ENCODE measurements at places on chromosomes 7 and 10.

DNA sequence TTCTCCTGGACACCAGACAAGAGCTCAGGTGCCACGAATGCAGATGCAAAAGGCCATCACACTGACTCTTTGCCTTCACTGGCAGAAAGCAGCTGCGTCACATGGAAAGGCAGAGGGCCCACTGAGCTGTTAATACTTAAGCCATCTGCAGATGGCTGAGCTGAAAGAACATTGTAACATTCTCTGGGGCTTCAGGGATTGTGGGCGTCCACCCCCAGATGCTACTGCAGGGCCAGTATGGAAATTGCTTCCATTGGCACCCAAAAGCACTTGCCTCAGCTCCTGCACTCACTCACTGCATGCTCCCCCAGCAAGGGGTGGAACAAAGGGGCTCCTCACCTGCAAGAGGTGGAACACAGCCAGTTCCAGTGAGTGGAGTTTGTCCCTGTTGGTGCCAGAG, 1264.6 kb downstream of the REEP3 start:
- no peak for DNase-seq

- DNase-seq = no peak
Observed at GRCh38 chr7:125326666-125327255, 397.1 kb upstream of the POT1 start.

GRCh38 chr10:34786464-34786863, 28.6 kb downstream of the PARD3 start:
- DNase-seq = no peak

GRCh38 chr10:73376679-73377078, 18.0 kb upstream of the CFAP70 start:
- DNase-seq = no peak

GRCh38 chr10:88858491-88858890, 6.8 kb upstream of the ANKRD22 start:
- no peak for DNase-seq

GRCh38 chr7:132575419-132575981, 770 bp downstream of the PLXNA4 start:
- no peak for DNase-seq

DNA sequence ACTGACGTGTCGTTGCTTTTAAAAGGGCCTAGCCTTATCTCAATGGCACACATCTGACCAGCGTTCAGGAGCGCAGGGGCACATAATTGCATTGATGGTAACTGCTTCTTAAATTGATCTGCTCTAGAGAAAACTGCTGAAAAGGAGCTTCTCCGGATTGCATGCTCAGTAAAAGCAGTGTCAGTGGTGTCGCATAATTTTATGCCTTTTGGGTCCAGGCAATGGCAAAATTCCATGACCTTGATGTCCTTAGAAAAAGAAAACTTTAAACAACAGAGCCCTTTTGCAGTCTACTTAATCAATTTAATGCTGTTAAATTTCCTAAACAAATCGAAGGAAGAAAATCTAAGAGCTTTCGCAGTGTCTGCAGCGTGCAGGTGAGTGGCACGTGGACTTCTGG, 75.7 kb downstream of the PTPRE start:
- no peak for DNase-seq

GRCh38 chr7:138565451-138566114, 105.5 kb downstream of the TRIM24 start:
- no peak for DNase-seq

- no peak for DNase-seq
Observed at GRCh38 chr10:25102147-25102822, 72.5 kb upstream of the GPR158 start.

DNA sequence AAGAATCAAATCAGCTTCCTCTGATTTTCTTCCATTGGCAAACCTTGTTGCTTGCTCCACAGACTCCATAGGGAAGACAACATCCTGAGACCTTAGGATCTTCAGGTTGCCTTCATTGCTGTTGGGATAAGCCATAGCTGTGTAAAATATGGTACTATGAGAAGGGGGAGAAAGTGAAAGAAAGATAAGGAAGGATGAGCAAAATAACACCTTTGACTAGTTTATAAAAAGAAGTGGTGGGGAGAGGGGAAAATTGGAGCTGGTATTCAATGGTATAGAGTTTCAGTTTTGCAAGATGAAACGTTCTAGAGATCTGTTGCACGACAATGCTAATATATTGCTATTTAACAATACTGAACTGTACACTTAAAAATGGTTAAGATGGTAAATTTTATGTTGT, 180.4 kb upstream of the PHYHIPL start:
- DNase-seq = no peak

GRCh38 chr10:91200314-91201212, 19.9 kb upstream of the PCGF5 start:
- DNase-seq = no peak

GRCh38 chr10:13924040-13924725, 337.4 kb downstream of the PRPF18 start:
- no peak for DNase-seq

GRCh38 chr7:27484451-27484850, 178.2 kb downstream of the HIBADH start:
- no peak for DNase-seq

DNA sequence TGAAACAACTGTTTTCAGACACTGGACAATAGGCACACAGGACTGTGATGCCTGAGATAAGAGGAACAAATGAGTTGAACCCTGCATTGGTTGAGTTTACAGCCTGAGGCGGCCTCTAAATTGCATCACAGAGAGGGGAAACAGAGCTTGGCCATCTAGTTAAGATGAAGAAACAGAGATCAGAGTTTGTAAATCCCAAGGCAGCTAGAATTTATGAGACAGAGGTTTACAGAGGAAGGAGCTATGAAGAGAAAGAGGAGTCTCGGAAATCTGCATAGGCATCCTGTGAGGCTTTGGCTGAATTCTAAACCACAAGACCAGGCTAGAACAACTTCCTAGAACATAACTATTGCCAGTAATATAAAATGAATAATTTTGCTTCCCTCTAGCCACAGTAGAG, 41.0 kb upstream of the OIT3 start:
- no peak for DNase-seq

DNA sequence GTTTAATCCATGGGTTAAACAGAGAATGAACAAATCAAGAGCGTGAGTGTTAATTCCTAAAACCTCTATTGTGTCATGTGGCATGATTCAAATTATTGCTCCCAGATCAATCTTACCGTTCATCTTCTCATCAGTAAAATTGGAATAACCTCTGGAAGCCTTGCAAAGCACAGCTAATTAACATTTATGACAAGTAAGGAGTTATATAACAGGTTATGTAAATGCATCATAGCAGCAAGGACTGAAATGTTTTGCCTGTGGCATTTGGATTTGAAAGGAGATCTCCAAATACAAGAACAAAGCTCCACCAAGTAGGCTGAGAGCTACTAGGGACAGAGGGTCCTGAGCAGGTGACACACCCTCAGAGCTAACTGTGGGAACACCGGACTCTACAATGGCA, 502.9 kb upstream of the CELF2 start:
- no peak for DNase-seq

GRCh38 chr7:124929467-124930172, at the start of gene POT1:
TSS of gene POT1 (minus strand) at chr7:124929825. CDS start at chr7:124897173, 32,652 bp downstream.
- DNase-seq = peak; percentile 97

- no peak for DNase-seq
Observed at GRCh38 chr7:36871863-36872262, 147.6 kb upstream of the AOAH start.

- no peak for DNase-seq
Observed at GRCh38 chr10:43202657-43203447, 64.0 kb downstream of the RASGEF1A start.

DNA sequence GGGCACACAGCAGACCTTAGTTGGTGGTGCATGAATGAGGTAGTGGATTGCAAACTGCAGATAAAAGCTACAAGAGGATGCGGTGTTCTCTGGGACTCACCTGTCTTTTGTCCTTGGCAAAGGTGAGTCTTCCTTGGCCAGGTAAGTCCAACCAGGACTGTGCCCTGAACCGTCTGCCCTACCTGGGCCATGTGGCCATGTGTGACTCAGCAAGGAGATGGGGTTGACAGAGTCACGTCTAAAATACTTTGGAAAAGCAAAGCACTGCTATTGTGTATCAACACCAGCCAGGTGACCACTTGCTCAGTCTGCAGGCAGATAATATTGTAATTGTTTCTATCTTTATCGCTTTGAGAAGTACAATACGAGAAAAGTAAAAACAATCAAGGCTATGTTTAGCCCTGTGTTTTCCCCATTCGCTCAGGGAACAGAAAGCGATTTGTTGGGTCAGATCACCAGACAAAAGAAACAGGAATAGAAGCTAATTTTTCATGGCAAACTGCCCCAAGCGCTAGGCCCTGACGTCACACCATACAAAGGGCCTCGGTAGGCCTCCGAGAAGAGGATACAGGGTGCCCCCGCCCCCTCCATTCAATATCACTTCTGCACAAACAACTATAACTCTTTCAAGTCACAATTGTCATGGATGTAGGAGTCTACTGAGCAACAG, 57.3 kb downstream of the FAM53B start:
- DNase-seq = no peak

DNA sequence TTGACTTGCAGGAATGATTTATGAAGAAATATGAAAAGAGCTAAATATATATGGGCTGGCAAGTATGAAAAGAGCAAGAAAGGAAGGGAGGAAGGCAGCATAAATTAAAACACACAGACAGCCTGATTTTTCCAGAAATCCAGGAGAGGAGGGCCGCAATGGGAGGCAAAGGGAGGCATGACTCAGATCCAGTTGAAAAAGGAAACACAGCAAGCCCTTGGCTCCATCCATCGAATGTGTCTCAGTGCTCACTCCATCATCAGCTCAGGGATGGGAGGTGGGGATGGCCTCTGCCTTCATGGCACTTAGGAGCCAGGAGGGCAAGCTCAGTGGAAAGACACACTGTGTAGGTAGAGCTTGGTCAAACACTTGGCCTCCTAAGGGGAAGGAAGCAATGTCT, 75.7 kb upstream of the PDZD8 start:
- no peak for DNase-seq

- no peak for DNase-seq
Observed at GRCh38 chr10:25661632-25662031, 272.4 kb upstream of the MYO3A start.

DNA sequence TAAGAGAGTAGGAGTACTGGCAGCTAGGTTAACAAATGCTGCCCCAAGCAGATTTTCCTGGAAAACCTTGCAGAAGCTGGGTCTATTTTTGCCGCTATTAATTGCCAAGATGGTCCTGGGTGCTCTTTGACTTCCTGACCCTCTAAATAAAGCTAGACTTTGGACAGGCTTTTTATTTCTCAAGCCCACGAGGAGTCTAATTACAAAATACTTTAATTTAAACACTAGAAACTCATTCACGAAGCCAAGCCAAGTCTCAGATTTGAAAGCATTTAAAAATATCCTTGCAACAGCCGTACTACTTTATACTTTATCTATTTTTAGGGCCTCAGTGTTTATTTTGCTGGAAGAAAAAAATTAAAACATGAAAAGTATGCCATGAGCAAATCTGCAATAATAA, 45.1 kb downstream of the TMEM26 start:
- DNase-seq = no peak

GRCh38 chr10:86899132-86899531, 58.3 kb downstream of the MMRN2 start:
- DNase-seq = no peak

Measured in stimulated activated CD4-positive, alpha-beta T cell treated with anti-CD3 and anti-CD28 coated beads, TNF-alpha, amount 100 ng/mL, for 24 hours (primary cell).